ENCODE measurements at places on chromosomes 6 and 20. TPM values are rescaled to one million over a fixed set of nuclear protein-coding genes. Genes with fewer than 3 reads are reported as not detected.

The SLC2A10 gene
- 13.1 TPM for total RNA-seq

The SPO11 gene
- not detected for total RNA-seq

The TRIM31 gene
- not detected for total RNA-seq

The APCDD1L gene
- total RNA-seq: not detected

The BTBD3 gene
- 20.7 TPM for total RNA-seq

The SLC35D3 gene
- not detected for total RNA-seq

The CST3 gene
- 1,237 TPM for total RNA-seq

The GNMT gene
- total RNA-seq: 0.61 TPM

The PPP1R14C gene
- 0.26 TPM for total RNA-seq

The C20orf204 gene
- total RNA-seq: 0.74 TPM

The ESR1 gene
- 6.3 TPM for total RNA-seq

The CDH26 gene
- total RNA-seq: 1.5 TPM

The OR2H1 gene
- not detected for total RNA-seq

The KIF25 gene
- total RNA-seq: 0.93 TPM

The SPINT4 gene
- total RNA-seq: not detected

The KIAA1755 gene
- 5.6 TPM for total RNA-seq

The RNF144B gene
- 41.6 TPM for total RNA-seq

The KCNK16 gene
- total RNA-seq: not detected

The GCNT2 gene
- total RNA-seq: 3.0 TPM

The GATA5 gene
- 0.19 TPM for total RNA-seq

The NELFCD gene
- 43.9 TPM for total RNA-seq

The RIPOR2 gene
- 28.2 TPM for total RNA-seq

The OPRL1 gene
- 1.3 TPM for total RNA-seq

The HSPA1L gene
- total RNA-seq: 0.84 TPM

The TMEM170B gene
- total RNA-seq: 13.5 TPM

The LY6G6C gene
- total RNA-seq: not detected

The TMEM63B gene
- total RNA-seq: 24.3 TPM

The PCED1A gene
- total RNA-seq: 28.5 TPM

The COL21A1 gene
- 1.3 TPM for total RNA-seq

The TCF15 gene
- total RNA-seq: 7.0 TPM

The HDGFL1 gene
- not detected for total RNA-seq

The BPIFB1 gene
- not detected for total RNA-seq

The CST4 gene
- not detected for total RNA-seq

The GRM1 gene
- total RNA-seq: not detected

The VSX1 gene
- not detected for total RNA-seq
